NCI-H774 (cell line): ENCODE measurements at places on chromosomes 1 and 21.

DNA sequence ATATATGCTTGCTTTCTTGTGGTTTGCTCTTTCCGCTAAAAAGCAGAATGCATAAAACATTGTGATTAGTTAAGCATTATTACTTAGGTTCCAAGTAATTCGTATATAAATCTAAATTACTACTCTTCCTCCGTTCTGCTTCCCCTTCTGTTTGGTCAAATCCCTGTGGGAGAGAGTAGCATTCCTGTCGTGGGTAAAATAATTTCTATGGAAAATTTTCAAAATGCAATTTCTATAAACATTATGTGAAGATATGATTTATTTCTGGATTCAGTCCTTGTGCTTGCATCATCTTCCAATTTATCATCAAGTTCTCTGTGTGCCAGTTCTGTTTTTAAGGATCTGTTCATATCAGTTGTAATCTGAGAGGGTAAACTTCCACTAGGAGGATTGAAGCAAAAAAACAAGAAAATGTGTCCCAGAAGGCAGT is 7.2 kb upstream of the WARS2 start:
- no peak for DNase-seq

DNA sequence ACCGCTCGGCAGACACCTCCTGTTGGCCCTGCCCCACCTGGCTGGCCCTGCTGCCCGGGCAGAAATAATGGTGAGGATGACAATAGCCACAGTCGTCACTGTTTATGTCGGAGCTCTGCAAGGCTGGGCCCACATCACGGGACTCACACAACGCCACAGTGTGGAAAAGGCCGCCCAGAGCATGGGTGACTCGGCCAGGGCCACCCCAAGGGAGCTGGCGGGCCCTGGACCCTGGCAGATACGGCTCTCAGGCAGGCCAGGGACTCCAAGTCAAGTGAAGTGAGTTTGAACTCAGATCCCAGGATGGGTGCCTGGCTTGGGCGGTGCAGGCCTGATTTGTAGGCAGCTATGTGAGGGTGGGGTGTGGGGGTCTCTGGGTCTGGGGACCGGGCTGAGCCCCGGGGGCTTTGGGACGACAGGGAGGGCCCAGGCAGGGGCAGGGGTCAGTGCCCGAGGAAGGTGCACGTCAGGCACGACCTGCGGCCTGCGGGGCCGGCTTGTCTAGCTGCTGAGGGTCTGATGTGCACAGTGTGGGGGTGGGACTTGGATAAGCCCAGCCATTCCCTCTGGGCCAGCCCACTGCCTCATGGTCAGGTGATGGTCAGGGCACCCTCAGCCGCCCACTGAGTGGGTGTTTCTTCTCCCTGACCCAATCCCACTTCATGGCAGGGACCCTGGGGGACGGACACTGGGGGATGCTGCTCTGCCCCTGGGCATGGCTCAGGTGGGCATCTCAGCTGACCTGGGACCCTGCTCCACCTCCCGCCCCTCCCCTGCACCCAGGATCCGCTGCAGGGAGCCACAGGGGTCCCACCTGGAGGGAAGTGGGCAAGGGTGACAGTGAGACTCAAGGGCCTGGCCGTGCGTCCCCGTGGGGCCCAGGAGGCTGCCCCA is 1.0 kb downstream of the RNF223 start:
- DNase-seq: no peak

- no peak for DNase-seq
These were observed 23.9 kb downstream of the VAV3 start for GRCh38 chr1:107941123-107941522.

DNA sequence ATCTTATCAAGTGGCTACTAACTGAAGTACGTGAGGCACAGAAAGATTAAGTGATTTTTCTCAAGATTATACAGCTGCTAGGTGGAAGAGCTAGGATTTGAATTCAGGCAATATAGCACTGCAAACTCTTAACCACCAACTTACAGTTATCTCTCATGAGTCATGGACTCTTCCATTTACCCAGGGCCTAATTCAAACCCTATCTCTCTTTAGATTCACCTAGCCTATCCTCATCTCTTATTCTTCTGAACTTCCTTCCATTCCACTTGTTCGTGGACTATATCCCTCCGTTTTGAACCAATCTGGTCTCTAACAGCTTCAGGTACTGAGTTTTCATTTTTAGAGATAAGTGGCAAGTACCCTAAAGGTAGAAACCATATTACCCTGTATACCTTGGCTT is 92.8 kb upstream of the DMRTA2 start:
- DNase-seq: no peak

- DNase-seq: no peak
These were observed 48.5 kb upstream of the TTC39A start for GRCh38 chr1:51378871-51379270.

DNA sequence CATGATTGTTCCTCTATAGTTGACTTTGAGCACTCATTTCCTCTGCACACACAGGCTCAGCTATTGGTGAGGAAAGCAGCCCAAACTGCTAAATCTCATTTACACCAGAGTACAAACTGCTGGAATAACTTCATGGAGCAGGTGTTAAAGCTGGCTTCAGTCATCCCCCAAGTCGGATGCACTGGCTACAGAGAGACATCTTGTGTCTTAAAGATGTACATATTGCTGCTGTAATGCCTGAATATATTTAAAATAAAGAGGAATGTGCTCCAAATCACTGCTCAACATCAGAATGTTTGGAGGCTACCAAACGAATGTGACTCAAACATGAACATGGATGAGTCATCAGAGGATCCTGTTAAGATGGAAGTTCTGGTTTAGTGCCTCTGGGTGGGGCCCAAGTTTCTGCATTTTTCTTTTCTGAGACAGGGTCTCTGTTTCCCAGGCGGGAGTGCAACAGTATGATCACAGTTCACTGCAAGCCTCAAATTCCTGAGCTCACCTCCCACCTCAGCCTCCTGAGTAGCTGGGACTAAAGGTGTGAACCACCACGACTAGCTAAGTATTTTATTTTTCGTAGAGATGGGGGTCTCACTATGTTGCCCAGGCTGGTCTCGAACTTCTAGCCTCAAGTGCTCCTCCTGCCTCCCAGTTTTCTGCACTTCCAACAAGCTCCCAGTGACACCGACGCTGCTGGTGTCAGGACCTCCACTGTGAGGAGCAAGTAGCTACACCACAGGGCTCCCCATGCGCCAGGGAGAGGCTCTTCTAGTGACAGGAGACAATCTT is 79.0 kb upstream of the KRTAP19-8 start:
- no peak for DNase-seq

GRCh38 chr1:214440219-214440965 is 111.0 kb downstream of the PTPN14 start:
- no peak for DNase-seq
